ENCODE measurements at places on chromosomes 16 and 17.

DNA sequence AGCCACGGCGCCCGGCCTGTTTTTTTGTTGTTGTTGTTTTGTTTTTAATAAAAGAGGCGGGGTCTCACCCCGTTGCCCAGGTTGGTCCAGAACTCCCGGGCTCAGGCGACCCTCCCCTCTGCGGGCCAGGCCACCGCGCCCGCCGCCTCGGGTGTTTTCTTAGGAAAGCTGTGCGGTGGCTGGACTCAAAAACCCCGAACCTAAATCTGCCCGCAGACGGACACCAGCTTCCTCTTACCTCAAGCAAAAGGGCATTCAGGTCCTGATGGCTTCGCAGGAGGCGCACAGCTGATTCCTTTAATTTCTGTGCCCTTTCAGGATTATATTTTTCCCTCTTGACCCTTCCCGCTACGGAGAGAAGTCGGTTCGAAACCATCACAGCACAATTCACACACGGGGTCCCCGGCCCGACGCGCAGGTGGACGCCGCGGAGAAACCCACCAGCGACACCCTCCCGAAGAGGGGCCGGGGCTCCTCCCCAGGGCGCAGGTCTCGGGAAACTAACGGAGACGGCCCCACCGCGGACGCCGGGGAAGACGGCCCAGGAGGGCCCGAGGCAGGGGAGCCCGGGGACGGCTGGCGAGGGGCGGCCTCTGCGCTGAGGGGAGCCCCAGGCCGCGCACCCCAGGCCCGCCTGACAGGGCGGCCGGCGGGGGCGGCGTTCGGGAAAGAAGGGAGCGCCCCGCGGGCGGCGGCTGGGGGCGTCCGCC is 653 bp downstream of the FANCA start:
- DNase-seq: no peak

GRCh38 chr16:25922438-25922837 is 230.7 kb downstream of the HS3ST4 start:
- no peak for DNase-seq

- no peak for DNase-seq
Observed at GRCh38 chr17:45342871-45343526, 26.2 kb upstream of the MAP3K14 start.

DNA sequence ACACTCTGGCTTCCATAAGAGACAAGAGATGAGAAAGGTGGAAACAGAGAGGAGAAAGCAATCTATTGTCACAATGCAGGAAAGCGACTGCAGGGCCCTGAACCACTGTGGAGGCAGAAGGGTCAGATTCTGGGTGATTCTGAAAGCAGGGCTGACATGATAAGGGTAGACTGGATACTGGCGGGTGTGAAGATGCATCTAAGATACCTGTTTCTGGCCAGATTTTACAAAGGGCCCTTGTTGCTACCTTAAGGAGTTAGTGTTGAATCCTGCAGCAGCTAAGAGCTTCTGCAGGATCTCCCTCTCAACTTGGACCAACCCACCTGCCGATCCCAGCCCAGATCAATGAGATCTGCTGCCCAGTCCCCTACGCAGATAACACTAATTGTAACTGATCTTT is 6.1 kb upstream of the MEFV start:
- DNase-seq: no peak

GRCh38 chr16:82655072-82655714 is 28.4 kb downstream of the CDH13 start:
- no peak for DNase-seq

GRCh38 chr17:82238472-82239201 is 9.8 kb downstream of the SLC16A3 start:
- no peak for DNase-seq

DNA sequence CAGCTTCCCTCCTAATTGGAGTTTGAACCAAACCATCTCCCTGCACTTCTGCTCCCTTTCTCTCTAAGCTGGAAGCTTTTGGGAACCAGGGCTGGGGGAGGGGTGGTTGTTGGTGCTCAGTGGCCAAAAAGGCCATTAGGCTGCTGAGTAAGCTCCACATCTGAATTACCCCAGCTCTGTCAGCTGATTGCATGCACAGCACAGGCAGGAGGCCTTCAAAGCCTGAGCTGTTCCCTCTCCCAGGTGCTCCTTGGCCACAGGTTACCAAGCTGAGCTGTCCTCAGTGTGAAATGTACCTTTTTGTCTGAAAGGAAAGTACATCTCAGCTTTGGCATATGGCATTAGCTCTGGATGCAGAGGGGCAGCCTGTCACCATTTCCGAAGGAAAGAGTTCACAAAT is 6.2 kb upstream of the TBKBP1 start:
- no peak for DNase-seq

- no peak for DNase-seq
Observed at GRCh38 chr16:86031141-86031678, 132.2 kb downstream of the IRF8 start.

DNA sequence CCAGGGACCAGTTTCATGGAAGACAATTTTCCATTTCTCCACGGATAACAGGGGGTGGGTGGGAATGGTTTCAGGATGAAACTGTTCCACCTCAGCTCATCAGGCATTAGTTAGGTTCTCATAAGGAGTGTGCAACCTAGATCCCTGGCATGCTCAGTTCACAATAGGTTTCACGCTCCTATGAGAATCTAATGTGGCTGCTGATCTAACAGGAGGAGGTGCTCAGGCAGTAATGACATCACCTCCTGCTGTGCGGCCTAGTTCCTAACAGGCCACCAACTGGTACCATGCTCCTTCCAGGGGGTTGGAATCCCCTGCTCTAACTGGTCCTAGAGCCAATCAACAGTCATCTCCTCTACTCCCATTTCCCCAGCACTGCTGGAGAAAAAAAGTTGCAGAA is 19.9 kb downstream of the TEX14 start:
- DNase-seq: no peak

DNA sequence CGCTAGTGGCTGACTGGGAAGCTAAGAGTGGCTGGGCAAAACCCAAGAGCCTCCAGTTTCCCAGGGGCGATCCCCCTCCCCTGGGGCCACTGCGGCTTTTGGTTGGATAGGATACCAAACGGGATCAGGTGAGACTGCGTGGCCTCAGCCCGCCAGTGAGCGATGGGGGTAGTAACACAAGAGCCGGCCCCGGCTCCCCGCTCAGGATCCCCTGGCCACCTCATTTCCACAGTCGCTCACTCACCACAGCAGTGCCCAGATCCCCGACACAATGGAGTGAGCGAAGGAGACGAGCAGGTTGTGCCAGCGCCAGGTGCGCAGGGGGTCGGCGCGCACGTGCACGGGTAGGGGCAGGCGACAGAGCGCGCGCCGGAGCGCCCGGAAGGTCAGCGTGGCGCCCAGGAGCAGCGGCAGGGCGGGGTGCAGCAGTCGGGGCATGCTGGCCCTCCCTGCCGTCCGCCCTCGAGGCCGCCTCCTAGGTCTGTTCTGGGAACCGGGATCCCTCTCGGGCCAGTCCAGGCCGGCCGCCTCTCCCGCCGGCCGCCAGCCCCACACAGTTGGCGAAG is 290 bp downstream of the TLCD1 start:
- DNase-seq: peak; percentile 86

- no peak for DNase-seq
Observed at GRCh38 chr17:78611607-78612006, 34.4 kb upstream of the DNAH17 start.

- DNase-seq: no peak
Observed at GRCh38 chr16:56911771-56912571, 20.0 kb upstream of the HERPUD1 start.

GRCh38 chr17:74356646-74357465 is 4.8 kb downstream of the BTBD17 start:
- no peak for DNase-seq

DNA sequence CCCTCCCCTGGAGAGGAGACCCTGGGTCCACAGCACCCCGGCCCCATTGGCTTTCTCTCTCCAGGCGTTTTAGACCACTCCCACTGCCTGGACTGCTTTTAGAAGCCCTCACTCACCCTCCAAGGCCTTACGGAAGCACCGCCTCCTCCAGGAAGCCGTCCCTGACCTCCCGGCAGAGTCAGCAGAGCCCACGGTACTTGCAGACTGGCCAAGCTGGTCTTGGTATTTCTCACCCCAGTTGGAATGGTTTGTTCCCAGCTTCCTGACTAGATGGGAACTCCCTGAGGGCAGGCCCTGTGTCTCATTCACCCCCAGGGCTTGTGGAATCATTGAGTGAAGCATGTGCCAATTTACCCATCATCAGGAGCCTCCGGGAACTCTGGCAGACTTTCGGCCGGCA is 9.2 kb downstream of the SCGB1C2 start:
- no peak for DNase-seq

DNA sequence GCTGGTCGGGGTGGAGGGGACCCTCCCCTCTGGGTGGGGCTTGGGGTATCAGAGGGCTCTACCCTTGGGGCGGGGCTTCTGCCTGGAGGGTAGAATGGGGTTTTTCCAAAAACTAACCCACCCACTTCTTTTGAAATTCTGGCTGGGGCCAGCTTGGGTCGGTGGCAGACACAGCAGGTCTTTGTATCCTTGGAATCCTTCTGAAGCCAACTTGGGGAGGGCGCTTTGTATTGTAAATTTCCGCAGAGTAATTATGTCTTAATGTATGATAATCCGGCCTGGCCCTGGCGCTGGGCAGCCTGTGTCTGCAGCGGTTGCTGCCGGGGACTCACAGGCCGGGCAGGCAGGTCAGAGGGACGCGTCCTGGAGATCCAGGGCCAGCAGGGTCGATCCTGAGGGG is 33.9 kb upstream of the GSE1 start:
- no peak for DNase-seq

GRCh38 chr16:74888888-74889287 is 96.0 kb downstream of the WDR59 start:
- no peak for DNase-seq

DNA sequence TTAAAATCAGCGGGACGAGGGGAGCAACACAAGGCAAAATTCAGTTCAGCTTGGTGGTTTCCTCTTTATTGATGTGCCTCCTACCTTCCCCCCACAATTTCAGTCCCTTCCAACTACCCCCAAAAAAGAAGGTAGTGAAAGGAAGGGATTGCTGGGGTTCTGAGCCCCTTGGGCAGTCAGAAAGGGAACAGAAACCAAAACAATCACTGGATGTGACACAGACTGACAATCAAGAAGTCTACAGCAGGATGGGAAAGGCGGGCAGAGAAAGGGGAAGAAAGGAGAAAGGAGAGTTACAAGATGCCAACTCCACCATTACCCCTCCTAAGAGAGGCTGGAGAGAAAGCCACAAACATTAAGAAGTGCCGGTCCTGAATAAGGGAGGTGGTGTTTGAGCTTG is 1.1 kb upstream of the PHF23 start:
- DNase-seq: no peak

GRCh38 chr17:80277751-80278671 is 17.4 kb downstream of the RNF213 start:
- no peak for DNase-seq

GRCh38 chr16:29694384-29695195 is 15.6 kb downstream of the QPRT start:
- no peak for DNase-seq

GRCh38 chr17:53516636-53517035 is 306.1 kb upstream of the KIF2B start:
- DNase-seq: peak; percentile 24

- no peak for DNase-seq
Observed at GRCh38 chr16:30649725-30650368, 913 bp upstream of the PRR14 start.

Data from SK-N-DZ (cell line).